ENCODE measurements at places on chromosomes 1 and 21. TPM values are rescaled to one million over a fixed set of nuclear protein-coding genes. Genes with fewer than 3 reads are reported as not detected.

- H3K36me3 ChIP-seq = no peaks in the 10 kb centered on the region
- no peaks in the 10 kb centered on the region for H3K4me1 ChIP-seq
- H3K27me3 ChIP-seq = no peaks in the 10 kb centered on the region
- DNase-seq = no peak
These were observed 35.8 kb downstream of the UBASH3A start for GRCh38 chr21:42439284-42440186.

DNA sequence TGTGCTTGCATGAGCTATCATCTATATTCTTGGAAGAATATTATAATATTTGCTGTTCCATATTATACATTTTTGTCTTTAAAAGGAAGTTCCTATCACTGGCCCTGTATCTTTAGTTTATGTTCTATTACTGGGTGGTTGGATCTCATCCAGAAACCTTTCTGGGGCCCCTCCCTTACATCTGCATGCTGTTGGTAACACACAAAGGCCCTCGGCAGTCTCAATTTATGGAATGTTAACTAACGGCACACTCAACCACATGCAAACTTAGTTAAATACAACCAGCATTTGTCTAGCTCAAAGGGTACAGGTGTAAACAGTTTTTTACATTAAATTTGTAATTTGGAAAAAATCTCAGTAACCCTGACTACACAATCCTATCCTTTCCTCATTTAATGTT, 9.7 kb upstream of the HYI start:
- no peak overlapping the region for H3K27ac ChIP-seq
- no peaks in the 10 kb centered on the region for H3K36me3 ChIP-seq
- DNase-seq = no peak
- no peak overlapping the region for H3K4me3 ChIP-seq

- H3K4me3 ChIP-seq = no peak overlapping the region
- peaks cover 49% of the 10 kb centered on the region for H3K4me1 ChIP-seq
- no peak for DNase-seq
- no peaks in the 10 kb centered on the region for H3K36me3 ChIP-seq
These were observed 48.4 kb downstream of the PBX1 start for GRCh38 chr1:164607351-164607750.

DNA sequence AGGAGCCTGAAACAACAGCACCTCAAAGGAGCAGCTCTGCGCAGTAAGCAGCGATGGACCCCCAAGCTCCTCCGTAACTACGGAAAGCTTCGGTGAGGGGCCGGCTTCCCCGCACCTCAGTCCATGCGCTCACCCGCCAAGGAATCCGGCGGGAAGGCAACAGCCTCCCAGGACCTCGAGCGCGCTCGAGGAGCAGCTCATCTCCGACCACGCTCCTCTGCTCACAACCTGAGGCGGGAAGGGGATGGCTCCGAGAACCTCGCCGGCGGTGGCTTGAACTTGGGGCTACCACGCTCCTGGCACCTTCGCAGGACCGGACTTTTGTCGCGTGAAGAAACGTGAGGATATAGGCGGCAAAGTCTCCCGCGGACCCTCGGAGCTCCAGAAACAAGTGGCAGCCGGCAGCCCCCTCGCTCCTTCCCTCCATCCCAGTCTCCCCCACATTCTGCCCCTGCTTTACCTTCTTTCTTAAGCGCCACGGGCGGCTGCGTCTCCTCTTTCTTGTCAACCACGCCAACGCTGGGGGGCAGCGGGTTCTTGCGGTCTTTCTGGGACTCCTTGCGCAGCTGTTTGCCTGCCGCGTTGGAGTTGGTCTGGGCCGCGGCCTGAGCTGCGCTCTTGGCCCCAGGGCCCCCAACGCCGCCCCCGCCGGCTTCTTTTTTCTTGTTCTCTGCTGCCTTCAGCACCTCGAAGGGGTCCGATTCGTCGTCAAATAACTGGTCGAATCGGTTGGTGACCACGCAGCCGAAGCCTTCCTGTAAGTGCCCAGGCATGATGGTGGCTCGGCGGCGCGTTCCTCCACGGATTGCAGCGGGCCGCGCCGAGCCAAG, 459 bp downstream of the SERBP1 start:
- H3K27ac ChIP-seq = peak overlapping the region; percentile 92
- peaks cover 35% of the 10 kb centered on the region for H3K4me1 ChIP-seq
- peak overlapping the region; percentile 100 for H3K4me3 ChIP-seq

GRCh38 chr1:21324368-21325141, 34.3 kb upstream of the ECE1 start:
- peak; percentile 97 for DNase-seq
- peaks cover 77% of the 10 kb centered on the region for H3K4me1 ChIP-seq
- H3K36me3 ChIP-seq = no peaks in the 10 kb centered on the region
- no peak overlapping the region for H3K4me3 ChIP-seq
- no peaks in the 10 kb centered on the region for H3K27me3 ChIP-seq
- H3K27ac ChIP-seq = peak overlapping the region; percentile 95

DNA sequence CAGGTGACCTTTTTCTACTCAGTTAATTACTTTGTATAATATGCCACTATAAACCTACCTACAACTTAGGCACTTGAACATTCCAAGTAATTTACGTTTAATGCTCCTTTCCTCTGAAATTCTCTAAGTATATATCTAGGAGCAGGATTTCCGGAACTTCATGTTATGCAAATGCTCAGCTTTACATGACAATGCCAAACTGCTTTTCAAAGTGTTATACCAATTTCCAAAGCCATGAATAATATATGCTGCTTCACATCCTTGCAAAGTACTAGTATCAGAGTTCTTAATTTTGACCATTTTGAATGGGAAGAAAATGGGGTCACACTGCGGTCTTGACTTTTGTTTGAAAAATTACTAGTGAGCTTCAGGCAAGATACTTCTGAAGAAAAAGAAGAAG, 5.8 kb upstream of the XCL1 start:
- H3K4me1 ChIP-seq = no peaks in the 10 kb centered on the region
- no peaks in the 10 kb centered on the region for H3K36me3 ChIP-seq
- no peak overlapping the region for H3K27ac ChIP-seq
- H3K27me3 ChIP-seq = no peaks in the 10 kb centered on the region
- no peak for DNase-seq

DNA sequence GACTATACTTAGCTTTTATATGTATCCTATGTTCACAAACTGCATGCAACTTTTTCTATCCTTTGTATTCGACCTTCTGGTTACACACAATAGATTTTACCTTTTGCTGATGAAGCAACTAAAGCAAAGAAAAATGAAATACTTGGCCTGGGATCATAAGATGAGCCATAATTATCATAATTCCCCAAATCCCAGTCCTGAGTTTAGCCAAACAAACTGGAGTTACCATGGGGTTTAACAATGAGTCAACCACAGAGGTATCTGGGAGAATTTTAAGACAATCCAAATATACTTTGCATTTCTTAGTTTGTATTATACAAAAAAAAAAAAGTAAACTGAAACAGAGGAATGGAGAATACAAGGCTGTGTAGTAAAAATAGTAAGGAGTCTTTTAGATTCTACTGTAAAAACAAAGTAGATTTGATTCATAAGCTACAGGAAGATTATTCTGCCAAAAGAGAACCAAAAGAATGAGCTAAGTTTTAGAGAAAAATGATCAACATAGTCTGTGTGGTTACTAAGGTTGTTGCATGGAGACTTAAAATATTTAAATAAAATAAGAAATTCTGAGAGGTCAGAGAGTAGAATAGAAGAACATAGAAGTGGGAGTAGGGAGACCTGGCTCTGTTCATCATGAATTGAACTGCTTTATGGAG, 60.4 kb upstream of the GORAB start:
- no peaks in the 10 kb centered on the region for H3K36me3 ChIP-seq
- no peak overlapping the region for H3K27ac ChIP-seq

GRCh38 chr1:243493156-243494129, 237.6 kb downstream of the SDCCAG8 start:
- H3K4me1 ChIP-seq = no peaks in the 10 kb centered on the region
- H3K4me3 ChIP-seq = no peak overlapping the region
- no peak overlapping the region for H3K27ac ChIP-seq
- H3K36me3 ChIP-seq = no peaks in the 10 kb centered on the region

DNA sequence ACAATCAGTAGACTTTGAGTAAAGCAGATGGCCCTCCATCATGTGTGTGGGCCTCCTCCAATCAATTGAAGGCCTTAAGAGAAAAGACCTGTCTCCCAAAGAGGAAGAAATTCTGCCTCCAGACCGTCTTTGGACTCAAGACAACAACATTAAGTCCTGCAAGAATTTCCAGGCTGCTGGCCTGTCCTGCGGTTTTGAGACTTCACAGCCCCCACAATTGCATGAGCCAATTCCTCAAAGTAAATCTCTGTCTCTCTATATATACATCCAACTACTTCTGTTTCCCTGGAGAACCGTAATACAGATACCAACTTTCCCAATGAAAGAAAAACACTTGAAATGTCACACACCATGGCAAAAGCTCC, 16.4 kb downstream of the REG4 start:
- H3K36me3 ChIP-seq = no peaks in the 10 kb centered on the region
- no peak overlapping the region for H3K4me3 ChIP-seq
- DNase-seq = no peak
- no peak overlapping the region for H3K27ac ChIP-seq

DNA sequence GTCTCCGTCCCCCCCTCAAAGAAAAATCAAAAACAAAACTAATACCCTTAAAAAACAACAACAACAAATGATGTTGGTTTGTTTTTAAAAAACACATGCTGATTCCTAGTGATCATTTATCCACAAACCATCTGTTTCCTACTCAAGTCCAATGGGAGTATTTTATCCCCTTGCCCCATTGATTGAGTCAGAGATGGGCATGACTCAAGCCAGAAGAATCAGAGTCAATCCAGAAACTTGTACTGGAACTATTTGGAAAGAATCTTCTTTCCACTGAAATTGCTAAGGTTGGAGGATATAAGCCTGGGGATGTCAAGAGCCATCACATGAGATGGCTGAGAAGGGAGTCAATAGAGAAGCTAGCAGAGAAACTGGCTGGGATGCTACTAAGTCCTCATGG, 176.4 kb downstream of the MIS18A start:
- H3K27me3 ChIP-seq = no peaks in the 10 kb centered on the region
- H3K4me3 ChIP-seq = no peak overlapping the region
- no peaks in the 10 kb centered on the region for H3K36me3 ChIP-seq
- H3K4me1 ChIP-seq = no peaks in the 10 kb centered on the region

DNA sequence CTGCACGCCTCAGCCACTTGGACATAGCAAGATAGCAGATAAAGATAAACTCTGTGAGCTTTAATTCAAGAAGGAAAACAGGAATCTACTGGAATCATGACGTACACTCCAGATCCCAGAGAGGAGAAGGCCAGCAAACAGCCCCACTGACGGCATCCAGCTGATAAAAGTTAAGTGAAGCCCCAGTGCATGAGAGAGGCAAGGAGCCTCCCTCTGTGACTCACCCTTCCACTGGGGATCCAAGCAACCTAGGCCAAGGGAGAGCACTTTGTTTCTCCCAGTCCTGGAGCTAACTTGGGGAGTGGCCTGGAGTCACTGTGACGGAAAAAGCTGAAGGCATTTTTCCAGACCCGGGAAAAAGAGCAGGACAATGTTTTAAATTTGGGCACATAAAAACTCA, 270.0 kb downstream of the AKT3 start:
- H3K36me3 ChIP-seq = no peaks in the 10 kb centered on the region
- H3K4me1 ChIP-seq = no peaks in the 10 kb centered on the region
- H3K27ac ChIP-seq = no peak overlapping the region
- no peak for DNase-seq

GRCh38 chr21:23858878-23859277, 1748.4 kb downstream of the MRPL39 start:
- DNase-seq = no peak
- no peaks in the 10 kb centered on the region for H3K27me3 ChIP-seq
- no peak overlapping the region for H3K27ac ChIP-seq
- no peaks in the 10 kb centered on the region for H3K36me3 ChIP-seq
- H3K4me3 ChIP-seq = no peak overlapping the region
- H3K4me1 ChIP-seq = no peaks in the 10 kb centered on the region

DNA sequence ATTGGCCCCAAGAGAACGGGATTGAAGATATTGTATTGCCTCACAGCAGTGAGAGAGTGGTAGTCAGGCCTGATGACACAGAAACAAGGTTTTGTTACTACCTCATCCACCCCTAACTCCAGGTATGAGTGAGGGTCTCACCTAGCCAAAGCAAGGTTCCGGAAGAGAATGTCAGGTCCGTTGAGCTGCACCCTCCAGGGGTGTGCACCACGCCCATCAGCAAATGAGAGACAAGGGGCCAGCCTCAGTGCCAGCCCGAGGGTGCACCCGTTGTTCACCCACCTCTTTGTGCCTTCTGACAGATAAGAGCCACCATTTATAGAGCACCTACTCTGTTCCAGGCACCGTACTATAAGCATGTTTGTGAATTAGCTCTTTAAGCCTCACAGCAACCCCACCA, 121.9 kb upstream of the IPO9 start:
- no peak overlapping the region for H3K4me3 ChIP-seq
- no peak for DNase-seq
- no peaks in the 10 kb centered on the region for H3K36me3 ChIP-seq
- no peak overlapping the region for H3K27ac ChIP-seq

DNA sequence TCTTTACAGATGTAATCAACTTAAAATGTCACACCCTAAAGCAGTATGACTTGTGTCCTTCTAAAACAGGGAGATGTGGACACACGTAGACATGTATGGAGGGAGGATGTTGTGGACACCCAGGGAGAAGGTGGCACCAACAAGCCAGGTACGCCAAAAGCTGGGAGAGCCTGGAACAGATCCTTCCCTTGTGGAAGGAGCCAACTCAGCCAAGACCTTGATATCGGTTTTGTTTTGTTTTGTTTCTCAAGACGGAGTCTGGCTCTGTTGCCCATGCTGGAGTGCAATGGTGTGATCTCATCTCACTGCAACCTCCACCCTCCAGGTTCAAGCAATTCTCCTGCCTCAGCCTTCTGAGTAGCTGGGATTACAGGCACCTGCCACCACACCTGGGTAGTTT, 45.6 kb downstream of the CHAF1B start:
- H3K4me3 ChIP-seq = no peak overlapping the region
- peak overlapping the region; percentile 80 for H3K27ac ChIP-seq
- no peak for DNase-seq

GRCh38 chr1:61284248-61284854, 202.0 kb downstream of the NFIA start:
- DNase-seq = no peak
- no peaks in the 10 kb centered on the region for H3K36me3 ChIP-seq
- H3K27me3 ChIP-seq = no peaks in the 10 kb centered on the region
- H3K4me3 ChIP-seq = no peak overlapping the region
- H3K4me1 ChIP-seq = peaks cover 7% of the 10 kb centered on the region

DNA sequence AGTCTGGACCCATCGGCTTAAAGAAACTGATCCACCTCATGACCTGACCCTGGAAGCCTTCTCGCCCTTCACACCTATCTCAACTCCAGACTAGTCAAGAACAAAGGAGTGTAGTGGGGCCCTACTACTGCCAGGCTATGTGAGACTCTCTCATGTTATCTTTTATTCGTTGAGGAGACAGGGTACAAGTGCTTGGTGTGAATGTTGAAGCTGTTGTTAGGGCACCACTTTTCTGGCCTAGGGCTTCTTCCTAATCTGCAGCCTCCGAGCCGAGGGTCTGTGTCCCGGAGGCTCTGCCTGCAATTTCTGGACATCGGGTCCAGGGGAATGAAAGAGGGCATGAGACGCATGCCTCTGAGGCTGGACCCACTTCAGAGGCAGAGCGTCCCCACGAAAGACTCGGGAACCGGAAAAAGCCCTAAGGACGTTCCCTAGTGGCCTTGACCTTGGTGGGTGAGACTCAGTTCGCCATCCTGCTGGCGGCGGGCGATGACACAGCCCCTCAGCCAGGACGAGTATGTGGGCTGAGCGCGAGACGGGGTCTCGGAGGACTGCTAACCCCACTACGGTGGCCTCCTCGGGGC, 671 bp downstream of the DNAJC11 start:
- H3K4me3 ChIP-seq = peak overlapping the region; percentile 93
- no peaks in the 10 kb centered on the region for H3K27me3 ChIP-seq
- H3K27ac ChIP-seq = peak overlapping the region; percentile 96
- peak; percentile 29 for DNase-seq
- H3K36me3 ChIP-seq = no peaks in the 10 kb centered on the region
- peaks cover 19% of the 10 kb centered on the region for H3K4me1 ChIP-seq

WDR77 gene
- 66.8 TPM for total RNA-seq

MARK1 gene
- 9.1 TPM for total RNA-seq

IL23R gene
- 1.9 TPM for total RNA-seq
